Endothelial cell of umbilical vein (primary cell): ENCODE measurements at places on chromosomes 12 and 14.

DNA sequence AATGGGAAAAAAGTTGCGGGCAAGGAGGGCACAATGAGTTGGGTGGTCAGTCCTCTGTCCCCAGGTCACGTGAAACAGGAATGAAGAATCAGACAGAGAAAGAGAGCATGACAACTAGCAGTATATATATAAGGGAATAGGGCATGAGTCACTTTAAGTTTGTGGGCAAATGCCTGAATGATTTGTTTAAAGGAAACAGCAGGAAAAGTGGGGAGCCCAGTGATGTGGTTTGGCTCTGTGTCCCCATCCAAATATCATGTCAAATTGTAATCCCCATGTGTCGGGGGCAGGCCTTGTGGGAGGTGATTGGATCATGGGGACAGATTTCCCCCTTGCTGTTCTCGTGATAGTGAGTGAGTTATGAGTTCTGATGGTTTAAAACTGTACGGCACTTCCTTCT lies 195.3 kb upstream of the IGF1 start:
- no peak for DNase-seq

- no peak for DNase-seq
Observed at GRCh38 chr12:121767525-121768016, 25.9 kb downstream of the RHOF start.

DNA sequence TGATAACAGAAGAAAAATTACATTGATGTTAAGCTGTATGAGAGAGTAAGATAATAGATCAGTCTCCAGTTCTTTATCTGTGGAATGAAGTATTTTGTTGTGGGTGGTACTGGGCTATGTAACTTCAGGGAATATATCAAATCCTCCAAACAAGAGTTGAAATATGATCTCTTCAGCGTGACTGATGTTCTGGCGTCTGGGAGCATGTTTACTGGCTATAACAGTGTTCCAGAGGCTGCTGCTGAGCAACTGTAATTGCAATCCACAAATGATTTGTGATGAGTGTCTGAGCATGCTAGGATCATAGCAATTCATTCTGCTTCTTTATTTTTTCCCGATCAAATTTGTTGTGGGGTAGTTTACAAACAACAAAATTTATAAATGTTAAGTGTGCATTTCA lies 18.6 kb upstream of the CCDC198 start:
- no peak for DNase-seq

DNA sequence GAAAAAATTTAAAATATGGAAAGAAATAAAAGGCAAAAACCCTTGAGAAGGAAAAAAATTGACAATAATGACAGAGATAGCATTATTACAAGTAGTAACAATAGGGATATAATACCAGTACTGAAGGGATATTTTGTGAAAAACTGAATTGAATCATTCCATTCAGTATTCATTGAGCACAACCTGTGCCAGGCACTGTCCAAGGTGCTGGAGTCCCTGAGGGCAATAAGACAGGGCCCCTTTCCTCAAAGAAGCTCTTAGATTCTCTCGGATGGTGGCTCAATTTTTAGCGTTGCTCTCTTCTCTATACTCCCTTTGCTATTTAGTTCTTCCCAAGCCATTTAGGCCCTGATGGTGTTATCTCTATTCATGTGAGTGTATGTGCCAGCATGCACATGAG lies 34.3 kb upstream of the GAS2L3 start:
- peak; percentile 30 for DNase-seq

DNA sequence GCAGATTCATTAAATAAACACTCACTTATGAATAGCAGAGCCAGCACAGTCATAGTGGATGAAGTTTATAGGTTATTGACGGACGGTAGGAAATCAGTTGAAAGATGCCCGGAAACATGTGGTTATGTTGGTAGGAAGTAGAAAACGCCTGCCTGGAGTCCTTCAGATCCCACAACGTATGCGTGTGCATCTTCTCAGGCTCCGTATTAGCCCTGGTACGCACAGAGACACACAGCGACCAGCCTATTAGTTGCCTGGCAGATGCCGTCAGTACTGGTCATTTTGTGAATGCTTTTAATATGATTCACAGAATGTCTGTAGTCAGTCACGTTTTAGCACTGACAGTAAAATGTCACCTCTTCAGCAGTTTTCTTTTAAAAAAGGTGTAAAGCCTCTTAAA lies 196.4 kb downstream of the RGS6 start:
- no peak for DNase-seq

- DNase-seq = no peak
Observed at GRCh38 chr12:127286281-127286680, 980.7 kb upstream of the TMEM132C start.

DNA sequence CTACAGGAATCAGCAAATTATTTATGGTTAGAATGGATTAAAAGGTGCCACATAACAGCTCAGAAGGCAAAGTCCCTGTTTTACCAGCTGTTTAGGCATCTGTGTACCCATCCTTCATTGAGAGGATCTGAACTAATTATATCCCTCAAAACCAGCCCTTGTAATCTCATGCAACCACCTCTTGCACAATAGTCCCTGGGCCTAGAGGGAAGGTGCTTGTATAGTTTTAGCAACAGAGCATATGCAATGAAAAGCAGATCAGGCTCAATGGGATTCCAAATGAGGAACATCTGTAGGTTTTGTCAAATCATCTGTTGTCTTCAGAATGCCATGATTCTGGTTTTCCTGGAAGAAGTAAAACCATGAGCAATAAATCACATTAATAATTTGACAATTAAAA lies 26.0 kb upstream of the GLIPR1L2 start:
- DNase-seq = no peak

DNA sequence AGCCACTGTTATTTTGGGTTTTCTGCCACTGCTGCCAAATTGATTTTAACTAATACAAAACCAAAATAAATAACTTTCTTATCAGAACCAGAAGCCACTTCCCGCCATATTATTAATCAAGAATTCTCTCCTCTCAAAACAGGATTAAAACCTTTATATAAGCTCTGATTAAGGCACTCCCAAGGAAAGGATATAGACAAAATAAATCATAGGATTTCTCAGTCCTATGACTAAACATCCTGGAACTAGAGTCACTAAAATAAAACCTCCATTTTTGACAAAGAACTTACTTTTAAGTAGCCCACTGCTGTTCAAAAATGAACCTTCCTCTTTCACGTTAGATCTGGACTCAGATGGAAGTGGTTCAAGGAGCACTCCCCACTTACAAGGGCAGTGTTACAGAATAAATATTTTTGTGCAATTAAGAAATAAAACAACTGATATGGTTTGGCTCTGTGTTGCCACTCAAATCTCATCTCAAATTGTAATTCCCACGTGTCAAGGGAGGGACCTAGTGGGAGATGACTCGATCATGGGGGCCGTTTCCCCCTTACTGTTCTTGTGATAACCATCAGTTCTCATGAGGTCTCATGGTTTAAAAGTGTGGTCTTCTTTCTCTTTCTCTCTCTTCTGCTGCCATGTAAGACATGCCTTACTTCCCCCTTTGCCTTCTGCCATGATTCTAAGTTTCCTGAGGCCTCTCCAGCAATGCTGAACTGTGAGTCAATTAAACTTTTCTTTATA lies 26.4 kb downstream of the GXYLT1 start:
- DNase-seq = no peak

GRCh38 chr14:97426776-97427175 lies 629.6 kb downstream of the VRK1 start:
- DNase-seq = no peak

DNA sequence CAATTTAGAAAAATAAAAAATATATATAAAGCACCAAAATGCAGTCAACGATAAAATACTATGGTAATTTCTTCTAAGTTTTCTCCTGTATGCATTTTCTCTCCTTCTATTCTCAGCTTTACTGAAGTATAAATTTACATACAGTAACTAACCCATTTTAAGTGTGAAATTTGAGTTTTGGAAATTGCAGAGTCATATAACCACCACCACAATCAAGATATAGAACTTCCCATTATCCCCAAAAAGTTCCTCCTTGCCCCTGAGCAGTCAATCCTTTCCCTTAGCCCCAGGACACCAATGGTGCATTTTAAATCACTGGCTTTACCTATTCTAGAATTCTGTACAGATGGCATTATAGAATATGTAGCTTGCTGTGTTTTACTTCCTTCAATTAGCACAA lies 31.0 kb upstream of the BBS10 start:
- no peak for DNase-seq

DNA sequence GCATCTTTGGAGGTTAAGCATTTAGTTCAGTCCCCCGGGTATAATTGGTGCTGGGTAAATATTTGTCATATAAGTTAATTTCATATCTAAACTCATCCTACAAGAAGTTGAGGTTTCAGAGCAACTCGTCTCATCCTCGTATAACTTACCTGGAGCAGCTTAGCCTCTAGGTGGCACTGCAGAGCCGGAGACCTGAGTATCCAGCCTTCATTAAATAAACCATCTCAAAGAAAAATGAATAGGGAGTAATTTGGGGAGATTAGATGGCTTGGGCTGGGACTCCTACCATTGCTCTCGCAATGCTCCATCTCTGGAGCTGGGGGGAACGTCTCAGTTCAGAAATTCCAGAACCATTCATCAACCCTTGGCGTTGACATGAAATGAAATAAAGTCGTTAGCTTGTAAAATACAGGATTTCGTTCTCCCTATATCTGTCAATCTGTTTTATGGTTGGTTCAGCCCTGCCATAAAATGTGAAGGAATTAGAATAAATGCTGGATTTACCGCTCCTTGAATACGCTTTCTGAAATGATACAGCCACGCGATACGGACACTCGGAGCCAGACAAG lies 122.9 kb upstream of the TMEM132D start:
- DNase-seq = no peak

- DNase-seq = no peak
Observed at GRCh38 chr14:94998685-94999084, 158.6 kb downstream of the DICER1 start.

DNA sequence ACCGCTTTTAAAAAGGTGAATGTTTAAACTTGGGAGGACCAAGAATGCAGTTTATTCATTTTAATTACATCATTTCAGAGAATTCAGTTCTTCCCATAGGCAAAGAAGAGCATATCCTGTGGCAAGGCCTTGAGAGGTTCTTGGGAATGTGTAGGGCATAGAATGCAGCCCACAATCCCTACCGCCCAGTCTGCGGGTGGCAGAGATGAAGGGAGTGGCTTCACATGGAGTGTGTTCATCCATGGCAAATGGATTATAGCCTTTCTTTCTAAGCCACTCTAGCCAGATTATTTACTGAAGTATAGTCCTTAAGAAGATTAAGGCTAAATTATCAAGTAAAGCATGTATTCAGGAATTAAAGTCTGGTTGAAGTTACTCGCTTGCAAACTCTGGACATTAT lies 97.4 kb downstream of the TSPAN8 start:
- no peak for DNase-seq

- peak; percentile 70 for DNase-seq
Observed at GRCh38 chr12:69988481-69989321, 163.7 kb downstream of the MYRFL start.

DNA sequence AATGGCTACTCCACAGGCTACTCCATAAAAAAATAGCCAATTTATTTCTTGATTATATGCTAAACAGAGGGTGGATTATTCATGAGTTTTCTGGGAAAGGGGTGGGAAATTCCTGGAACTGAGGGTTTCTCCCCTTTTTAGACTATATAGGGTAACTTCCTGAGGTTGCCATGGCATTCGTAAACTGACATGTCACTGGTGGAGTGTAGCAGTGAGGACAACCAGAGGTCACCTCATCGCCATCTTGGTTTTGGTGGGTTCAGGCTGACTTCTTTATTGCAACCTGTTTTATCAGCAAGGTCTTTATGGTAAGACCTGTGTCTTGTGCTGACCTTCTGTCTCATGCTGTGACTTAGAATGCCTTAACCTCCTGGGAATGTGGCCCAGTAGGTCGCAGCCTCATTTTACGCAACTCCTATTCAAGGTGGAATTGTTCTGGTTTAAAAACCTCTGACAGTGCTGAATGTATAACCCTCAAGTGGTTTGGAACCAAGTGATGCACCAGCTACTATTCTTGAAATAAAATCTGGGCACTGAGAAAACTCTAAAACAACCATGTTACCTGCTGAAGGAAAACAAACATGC lies 27.7 kb downstream of the C12orf56 start:
- no peak for DNase-seq

DNA sequence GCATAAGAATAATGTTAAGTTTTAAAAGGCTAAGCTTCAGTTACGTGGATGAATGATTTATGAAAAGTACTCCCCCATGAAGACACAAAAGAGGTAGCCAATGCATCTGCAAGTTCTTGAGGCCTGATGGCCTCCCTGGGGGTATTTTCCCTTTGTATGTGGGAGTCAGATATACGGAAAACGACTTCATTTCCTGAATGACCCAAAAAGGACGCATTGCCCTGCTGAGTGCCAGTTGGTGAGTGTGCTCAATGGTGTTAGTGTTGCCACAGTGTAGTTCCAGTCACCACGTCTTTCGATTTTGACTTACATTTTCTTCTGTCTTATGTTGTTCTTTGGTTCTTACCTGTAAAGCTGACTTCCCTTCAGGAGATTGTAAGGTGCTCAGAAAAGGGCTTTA lies 8.0 kb downstream of the ETV6 start:
- peak; percentile 50 for DNase-seq

- no peak for DNase-seq
Observed at GRCh38 chr14:65840786-65841185, 428.3 kb downstream of the FUT8 start.

DNA sequence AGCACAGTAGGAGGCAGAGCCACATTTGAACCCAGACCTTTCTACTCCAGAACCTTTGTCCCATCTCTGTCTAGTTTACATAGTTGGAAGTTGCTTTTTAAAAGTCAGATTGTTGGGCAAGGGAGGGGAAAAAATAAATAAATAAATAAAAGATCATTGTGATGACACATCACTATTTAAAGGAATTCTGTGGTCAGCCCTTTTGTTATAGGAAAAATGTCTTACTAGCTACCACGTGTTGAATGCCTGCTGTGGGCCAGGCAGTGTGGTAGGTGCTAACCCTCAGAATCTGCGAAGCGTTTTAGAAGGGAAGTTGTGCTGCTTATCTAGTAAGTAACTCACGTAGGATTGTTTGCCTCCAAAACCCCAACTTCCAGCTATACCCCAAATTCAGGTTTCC lies 62.3 kb downstream of the BHLHE41 start:
- DNase-seq = no peak

GRCh38 chr12:124734224-124734788 lies 129.4 kb downstream of the SCARB1 start:
- no peak for DNase-seq

GRCh38 chr12:14403711-14404196 lies 38.3 kb downstream of the ATF7IP start:
- DNase-seq = peak; percentile 77

- DNase-seq = peak; percentile 57
Observed at GRCh38 chr12:94659346-94659930, 9.1 kb upstream of the TMCC3 start.

DNA sequence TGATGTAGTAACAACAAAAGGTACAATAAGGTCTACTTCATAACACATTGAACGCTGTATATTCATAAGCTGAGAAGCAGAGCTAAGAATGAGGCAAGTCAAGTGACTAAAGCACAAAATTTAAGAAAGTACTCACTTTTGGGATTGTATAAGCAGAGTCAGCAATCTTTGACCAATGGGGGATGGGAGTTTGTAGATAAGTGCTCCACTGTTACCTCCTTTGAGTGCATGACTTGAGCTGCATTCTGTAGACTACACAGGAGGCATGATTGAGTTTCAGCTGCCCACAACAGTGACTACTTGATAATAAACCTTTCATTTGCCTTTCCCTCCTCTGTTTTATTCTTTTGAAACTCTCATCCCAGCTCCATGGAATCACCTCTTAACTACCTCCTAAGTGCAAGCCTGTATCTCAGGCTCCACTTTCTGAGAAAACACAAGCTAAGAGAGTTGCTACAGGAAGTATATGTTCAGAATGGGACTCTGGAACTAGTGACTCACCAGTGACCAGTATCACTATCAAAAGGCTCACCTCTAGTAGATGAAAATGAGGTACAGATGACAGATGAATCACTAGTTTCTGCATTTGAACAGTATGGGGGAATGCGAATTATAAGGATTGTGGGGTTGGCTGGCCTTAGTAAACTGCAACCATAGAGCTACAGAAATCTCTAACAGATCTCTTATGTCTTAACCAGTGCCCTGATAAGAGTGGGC lies 49.2 kb downstream of the SLC35F4 start:
- DNase-seq = no peak
